Myometrial cell (primary cell): ENCODE measurements at places on chromosomes 11 and 22. TPM values are rescaled to one million over a fixed set of nuclear protein-coding genes. Genes with fewer than 3 reads are reported as not detected.

Gene SOX10
- not detected in 2 replicates for total RNA-seq

Gene POU2AF1
- total RNA-seq, result not detected in 2 replicates

Gene GAL3ST1
- 0.18 and 0.29 TPM in 2 replicates for total RNA-seq

Gene RASL10A
- not detected in 2 replicates for total RNA-seq

Gene CD3E
- not detected in 2 replicates for total RNA-seq

Gene OR52H1
- not detected in 2 replicates for total RNA-seq

Gene OR5D18
- total RNA-seq, result not detected in 2 replicates

Gene C11orf86
- not detected in 2 replicates for total RNA-seq

Gene TENM4
- total RNA-seq, result 1.6 and 5.8 TPM in 2 replicates

Gene RIMBP3C
- 0.18 TPM in 1 of 2 replicates, not detected in the other for total RNA-seq

Gene GAL
- 2.3 and 3.5 TPM in 2 replicates for total RNA-seq

Gene BEST1
- total RNA-seq, result 2.3 and 2.6 TPM in 2 replicates

Gene TMEM41B
- 26.5 and 35.1 TPM in 2 replicates for total RNA-seq

Gene FGF19
- not detected in 2 replicates for total RNA-seq

Gene PATE4
- total RNA-seq, result not detected in 2 replicates

Gene ARHGEF12
- total RNA-seq, result 40.1 and 48.9 TPM in 2 replicates

Gene TNNT3
- total RNA-seq, result not detected in 2 replicates

Gene P2RY2
- not detected in 2 replicates for total RNA-seq

Gene CARD10
- total RNA-seq, result 8.7 and 12.1 TPM in 2 replicates

Gene OR6A2
- total RNA-seq, result not detected in 2 replicates

Gene OR2D2
- not detected in 2 replicates for total RNA-seq

Gene CSF2RB
- total RNA-seq, result not detected in 2 replicates

Gene OR6Q1
- not detected in 2 replicates for total RNA-seq

Gene ZFTA
- total RNA-seq, result 12.1 and 13.3 TPM in 2 replicates

Gene CAPN5
- total RNA-seq, result 22.5 and 31.7 TPM in 2 replicates

Gene FAM83F
- total RNA-seq, result not detected in 2 replicates

Gene TTC12
- 5.2 and 9.6 TPM in 2 replicates for total RNA-seq

Gene PATE2
- total RNA-seq, result not detected in 2 replicates

Gene BIK
- not detected in 2 replicates for total RNA-seq

Gene SYCE3
- not detected in 2 replicates for total RNA-seq

Gene DDI1
- not detected in 2 replicates for total RNA-seq

Gene OR51E1
- not detected in 2 replicates for total RNA-seq

Gene TMEM9B
- 33.8 and 36.0 TPM in 2 replicates for total RNA-seq

Gene P2RX3
- total RNA-seq, result not detected in 2 replicates

Gene ABCG4
- under 0.01 and 0.29 TPM in 2 replicates for total RNA-seq

Gene CDKN1C
- total RNA-seq, result 40.8 and 43.8 TPM in 2 replicates

Gene GGT5
- 16.1 and 28.3 TPM in 2 replicates for total RNA-seq

Gene NXPE2
- not detected in 2 replicates for total RNA-seq

Gene PLAAT3
- 6.6 and 12.2 TPM in 2 replicates for total RNA-seq

Gene MS4A2
- total RNA-seq, result not detected in 2 replicates

Gene IPO7
- total RNA-seq, result 63.7 and 84.9 TPM in 2 replicates

Gene ADAMTS15
- total RNA-seq, result under 0.01 TPM in 1 of 2 replicates, not detected in the other

Gene SAA4
- total RNA-seq, result not detected in 2 replicates

Gene GAS2
- 0.53 and 2.3 TPM in 2 replicates for total RNA-seq

Gene ME3
- 9.9 and 16.4 TPM in 2 replicates for total RNA-seq
